ENCODE measurements at places on chromosomes 4 and X.
A peak's percentile ranks its signal among the peaks of the same experiment; 100 is the strongest.

DNA sequence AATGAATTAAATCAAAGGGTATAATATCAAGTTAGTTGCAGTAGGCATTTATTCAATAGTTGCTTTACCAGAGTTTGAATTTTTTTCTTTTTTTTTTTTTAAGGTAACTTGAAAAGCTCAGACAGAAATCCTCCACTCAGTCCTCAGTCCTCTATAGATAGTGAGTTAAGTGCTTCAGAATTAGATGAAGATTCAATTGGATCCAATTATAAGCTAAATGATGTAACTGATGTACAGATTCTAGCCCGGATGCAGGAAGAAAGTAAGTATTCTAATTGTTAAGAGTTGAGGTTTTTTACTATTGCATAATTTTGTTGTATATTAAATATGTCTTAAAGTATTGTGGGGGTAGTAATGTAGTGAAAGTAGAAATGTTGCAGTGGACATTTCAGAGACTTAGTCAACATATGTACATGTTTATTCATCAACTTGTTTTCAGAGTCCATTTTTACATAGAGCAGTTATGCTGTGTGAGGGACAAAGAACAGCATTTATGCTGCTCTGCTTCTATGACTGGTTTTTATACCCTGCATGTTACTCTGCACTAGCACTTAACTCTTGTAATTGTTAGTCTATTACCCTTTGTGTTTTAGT lies 38.4 kb downstream of the SLAIN2 start:
- no peak for DNase-seq

DNA sequence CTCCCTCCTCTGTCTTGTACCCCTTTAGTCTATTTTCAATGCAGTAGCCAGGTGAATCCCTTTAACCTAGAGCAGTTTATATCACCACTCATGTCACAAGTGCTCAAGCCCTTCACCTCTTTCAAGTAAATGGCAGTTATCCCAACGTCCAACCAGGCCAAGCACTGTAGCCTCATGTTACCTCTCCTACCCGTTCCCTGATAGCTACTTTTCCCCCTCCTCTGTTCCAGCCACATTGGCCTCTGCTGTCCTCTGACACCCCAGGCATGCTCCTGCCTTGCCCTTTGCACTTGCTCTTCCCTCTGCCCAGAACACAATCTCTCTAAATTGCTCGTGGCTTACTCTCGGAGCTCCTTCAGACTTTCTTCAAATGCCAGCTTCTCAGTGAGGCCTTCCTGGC lies 15.2 kb downstream of the GUCY1B1 start:
- no peak for DNase-seq

- DNase-seq = no peak
Measured at GRCh38 chr4:2077537-2078460, 18.7 kb downstream of the NAT8L start.

DNA sequence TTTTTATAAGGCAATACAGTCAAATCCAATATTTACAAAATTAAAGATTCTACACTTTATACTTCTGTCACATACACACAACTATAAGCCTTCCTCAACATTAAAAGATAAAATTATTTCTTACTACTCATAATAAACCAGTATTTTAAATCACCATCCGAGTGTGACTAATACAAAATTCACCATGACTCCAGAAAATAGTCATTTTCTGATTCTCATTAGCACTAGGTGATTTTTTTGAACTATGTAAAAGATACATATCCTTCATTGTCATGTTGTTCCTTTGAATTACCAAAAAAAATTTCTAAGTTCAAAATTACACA lies 646 bp upstream of the SLC7A11 start:
- DNase-seq = peak; percentile 43

GRCh38 chr4:176988226-176988625 lies 195.5 kb upstream of the VEGFC start:
- DNase-seq = no peak

- DNase-seq = no peak
Measured at GRCh38 chrX:48972220-48973164, 848 bp upstream of the KCND1 start.

DNA sequence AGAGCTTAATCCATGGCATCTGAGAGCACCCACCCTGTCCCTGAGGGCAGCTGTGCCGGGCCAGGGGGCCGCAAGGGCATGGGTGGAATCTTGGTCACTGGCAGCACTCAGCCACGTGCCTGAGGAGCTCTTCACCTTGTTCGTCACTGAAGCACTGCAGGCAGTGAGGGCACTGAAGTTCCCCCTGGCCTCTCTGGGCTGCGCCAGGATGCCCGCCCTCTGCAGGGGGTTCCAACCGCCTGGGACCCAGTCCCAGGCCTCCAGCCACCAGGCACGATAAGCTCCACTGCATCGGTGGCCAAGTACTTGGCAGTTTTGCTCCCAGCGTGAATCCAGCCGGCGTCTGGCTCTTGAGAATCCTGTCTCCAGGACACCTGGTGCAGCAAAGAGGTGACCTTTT lies 96.4 kb upstream of the MED14 start:
- DNase-seq = no peak

DNA sequence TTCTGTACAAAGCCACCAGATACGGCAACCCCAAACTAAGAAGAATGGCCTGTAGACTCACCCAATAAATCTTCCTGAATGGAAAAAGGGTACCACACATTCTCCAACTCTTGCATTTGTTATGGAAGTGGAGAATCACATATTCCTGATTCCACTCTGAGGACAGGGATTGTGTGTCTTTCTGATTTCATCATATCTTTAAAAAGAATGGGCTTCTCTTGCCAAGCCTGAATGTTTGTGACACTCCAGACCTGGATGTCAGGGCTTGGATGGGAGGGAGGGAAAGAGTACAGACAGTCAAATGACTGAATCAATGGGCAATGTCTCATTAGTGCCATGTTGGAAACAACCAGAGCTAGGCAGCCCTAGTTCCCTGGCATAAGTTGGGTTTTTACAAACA lies 77.4 kb downstream of the PLAC1 start:
- DNase-seq = no peak

Measured in T-helper 1 cell (primary cell).